ENCODE measurements at places on chromosomes 1 and 21.
A peak's percentile ranks its signal among the peaks of the same experiment; 100 is the strongest.

DNA sequence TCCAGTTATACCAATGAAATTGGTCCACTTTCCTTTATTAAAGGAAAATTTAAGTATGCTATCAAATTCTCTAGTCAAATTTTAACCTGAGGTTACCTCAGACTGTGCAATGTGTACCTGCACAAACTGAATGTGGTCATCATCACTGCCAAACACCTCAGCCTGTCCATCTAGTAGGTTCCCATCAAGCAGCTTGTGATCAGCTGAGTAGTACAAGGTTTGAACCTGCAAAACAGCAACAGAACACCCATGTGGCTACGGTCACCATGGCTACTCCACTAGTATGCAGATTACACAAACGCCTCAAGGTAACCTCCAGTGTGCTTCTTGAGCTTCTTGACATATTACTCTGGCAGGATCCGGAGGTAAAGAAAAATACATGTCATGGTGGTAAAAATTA, 11.6 kb downstream of the IVNS1ABP start:
- DNase-seq: no peak

DNA sequence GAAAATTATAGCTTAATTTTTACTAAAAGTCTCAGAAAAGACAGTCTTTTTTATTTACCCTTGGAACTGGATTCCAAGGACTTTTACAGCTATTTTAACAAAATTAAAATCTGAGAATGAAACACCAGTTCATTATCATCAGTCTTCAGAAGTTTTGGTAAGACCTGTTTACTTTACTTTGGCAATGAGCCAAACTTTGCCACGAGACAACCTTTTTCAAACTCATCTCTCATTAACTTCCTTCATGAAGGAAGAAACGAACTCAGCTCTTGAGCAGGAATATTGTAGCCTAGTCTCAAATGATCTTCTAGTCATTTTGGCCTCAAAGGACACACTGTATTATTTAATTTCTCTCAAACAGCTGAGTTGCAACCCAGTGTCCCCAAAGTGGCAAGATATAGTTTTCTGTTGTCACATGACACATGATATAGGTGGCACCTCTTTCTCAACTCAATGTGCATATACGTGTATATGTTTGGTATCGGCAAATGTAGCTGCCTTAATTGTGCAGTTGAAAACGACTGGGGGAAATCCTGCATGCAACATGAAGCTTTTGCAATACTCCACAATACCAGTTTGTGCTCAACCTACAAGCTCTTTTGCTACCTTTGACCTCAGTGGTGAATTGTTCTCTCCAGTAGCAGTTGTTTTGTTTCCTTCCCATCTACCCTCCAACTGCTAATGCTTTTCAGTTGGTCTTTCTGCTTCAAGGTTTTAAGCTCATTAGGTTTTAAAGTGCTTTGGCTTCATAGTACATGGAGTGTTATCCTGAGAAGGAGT, 8.4 kb upstream of the GNG4 start:
- DNase-seq: no peak

GRCh38 chr1:100643471-100644196, 75.9 kb upstream of the VCAM1 start:
- DNase-seq: no peak

GRCh38 chr1:52973841-52974240, 46.8 kb downstream of the SCP2 start:
- no peak for DNase-seq

GRCh38 chr1:224113005-224113404, 906 bp upstream of the FBXO28 start:
- no peak for DNase-seq

- DNase-seq: no peak
Observed at GRCh38 chr1:14707531-14708445, 109.3 kb downstream of the KAZN start.

- DNase-seq: no peak
Observed at GRCh38 chr1:97136996-97137395, 415.4 kb downstream of the PTBP2 start.

GRCh38 chr21:15592957-15593356, 136.8 kb upstream of the USP25 start:
- no peak for DNase-seq

DNA sequence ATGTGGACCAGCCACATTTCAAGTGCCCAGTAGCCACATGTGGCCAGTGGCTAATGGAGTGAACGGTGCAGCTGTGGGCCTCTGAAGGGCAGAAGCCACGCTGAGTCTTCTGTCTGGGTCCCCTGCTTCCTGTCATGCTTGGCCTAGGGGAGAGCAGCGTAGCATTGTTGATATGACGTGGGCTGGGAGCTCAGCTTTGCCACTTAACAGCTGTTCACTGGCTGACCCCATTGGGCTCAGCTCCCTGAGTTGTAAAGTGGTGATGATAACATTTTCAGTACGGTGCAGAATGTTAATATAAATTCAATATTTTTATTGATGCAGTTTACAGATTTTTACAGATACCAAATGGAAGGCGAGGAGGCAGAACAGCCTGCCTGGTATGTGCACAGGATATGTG, 4.5 kb downstream of the PODN start:
- DNase-seq: no peak

DNA sequence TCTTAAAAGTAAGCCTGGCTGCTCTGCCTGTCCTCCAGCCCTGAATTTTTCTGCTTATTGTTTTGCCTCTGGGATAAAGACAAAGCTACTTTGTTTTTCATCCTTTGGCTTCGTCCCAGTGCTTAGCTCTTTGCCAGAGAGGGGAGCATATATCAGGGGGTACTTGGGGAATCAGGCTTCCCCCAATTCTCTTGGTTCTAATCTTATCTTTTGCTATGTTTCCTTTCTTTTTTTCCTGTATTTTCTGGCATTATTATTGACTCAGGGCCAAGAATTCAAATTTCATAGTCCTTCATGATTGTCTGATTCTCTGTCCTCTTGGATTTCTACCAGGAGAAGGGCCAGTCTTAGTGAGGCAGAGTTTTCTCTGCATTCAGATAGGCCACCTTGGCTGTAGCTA, 51.2 kb downstream of the GIPC2 start:
- DNase-seq: no peak

DNA sequence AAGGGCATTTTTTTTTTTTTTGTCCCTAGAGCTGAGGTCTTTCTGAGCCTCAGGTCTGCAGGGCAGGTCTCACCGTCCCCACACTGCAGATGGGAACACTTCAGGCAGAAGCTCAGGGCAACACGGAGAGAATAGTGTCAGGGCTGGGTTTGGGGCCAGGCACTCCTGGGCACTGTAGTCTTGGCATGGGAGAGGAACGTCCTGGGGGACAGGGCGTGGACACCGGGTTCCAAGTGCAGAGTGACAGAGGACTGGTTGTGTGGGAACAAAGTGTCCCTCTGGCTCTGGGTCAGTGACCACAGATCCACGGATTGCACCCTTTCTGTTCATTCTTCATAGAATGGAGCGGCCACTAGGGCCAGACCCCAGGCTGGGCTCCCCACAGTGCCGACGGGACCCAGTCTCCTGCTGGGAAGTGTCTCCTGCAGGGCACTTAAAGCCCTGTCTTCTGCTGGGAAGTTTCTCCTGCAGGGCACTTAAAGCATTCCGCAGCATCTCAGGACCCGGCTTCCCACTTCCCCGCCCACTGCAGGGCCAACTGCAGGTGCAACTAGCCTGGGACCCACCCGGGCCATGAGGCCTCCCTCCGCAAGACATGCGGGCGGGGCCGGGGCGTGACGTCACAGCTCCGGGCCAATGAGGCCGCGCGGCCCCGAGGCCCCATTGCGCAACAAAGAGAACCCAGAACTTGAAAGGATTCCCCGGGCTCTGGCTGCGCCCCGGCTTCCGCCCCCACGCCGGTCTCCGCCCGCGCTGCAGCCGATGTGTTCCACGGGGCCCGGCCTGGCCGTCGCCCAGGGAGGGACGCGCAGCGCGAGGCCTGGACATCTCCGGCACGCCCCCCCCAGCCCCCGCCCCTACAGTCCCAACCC, 1.2 kb downstream of the GPR153 start:
- peak; percentile 56 for DNase-seq

DNA sequence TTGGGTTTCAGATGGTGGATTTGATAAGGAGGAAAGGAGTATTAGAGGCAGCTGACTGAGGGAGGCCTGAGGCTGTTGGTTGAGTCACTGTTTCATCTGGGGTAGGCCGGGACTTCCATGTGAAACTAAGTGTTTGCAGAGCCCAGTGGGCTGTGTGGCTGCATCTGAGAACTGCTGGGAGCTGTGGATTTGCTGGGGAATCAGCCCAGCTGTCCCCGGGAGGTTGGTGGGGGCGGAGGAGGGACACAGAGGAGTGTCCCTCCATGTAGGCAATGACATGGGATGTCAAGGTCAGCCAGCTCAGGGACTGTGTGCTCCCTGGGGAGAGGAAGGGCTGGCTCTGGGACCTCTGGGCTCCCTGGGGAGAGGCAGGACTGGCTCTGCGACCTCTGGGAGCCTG, 36.4 kb downstream of the SLC2A7 start:
- DNase-seq: no peak

DNA sequence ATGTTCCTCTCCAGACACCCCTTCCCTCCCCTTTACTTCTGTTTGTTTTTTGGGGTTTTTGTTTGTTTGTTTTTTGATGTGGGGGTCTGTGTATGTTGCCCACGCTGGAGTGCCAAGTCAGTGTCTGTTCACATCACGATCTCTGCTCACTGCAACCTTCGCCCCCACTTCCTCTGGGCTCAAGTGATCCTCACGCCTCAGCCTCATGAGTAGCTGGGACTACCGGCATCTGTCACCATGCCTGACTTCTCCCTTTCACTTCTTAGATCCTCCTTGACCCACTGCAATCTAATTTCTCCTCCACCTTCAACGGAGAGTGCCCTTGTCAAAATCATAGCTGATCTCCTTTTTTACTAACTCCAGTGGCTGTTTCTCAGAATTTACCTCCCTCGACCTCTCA, 100.7 kb upstream of the KIF26B start:
- DNase-seq: no peak

DNA sequence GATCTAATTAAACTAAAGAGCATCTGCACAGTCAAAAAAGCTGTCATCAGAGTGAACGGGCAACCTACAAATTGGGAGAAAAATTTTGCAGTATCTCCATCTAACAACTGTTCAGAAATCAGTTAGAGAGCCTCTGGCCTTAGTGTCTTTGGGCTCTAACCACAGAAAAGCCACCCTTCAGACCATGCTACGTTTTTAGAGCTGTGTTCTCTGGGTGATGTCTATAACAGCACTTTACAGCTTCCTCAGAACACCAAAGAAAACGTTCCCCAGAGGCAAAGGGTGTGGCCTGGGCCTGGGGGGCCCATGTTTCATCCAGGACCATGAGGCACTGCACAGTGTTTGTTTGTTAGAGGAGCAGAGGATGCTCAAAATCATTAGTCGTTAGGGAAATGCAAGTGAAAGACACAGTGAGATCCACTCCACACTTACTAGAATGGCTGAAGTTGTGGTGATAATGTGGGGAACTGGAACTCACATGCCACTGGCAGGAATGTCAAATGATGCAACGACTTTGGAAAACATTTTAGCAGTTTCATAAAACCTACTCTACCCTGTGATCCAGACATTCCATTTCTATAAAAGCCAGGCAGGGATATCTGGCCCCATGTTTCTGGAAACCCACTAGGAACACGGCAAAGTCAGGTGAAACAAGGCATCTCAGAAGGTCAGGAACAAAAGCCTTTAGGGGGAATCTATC, 250.4 kb upstream of the HOOK1 start:
- no peak for DNase-seq

GRCh38 chr1:77407738-77408375, 126.0 kb downstream of the AK5 start:
- no peak for DNase-seq

DNA sequence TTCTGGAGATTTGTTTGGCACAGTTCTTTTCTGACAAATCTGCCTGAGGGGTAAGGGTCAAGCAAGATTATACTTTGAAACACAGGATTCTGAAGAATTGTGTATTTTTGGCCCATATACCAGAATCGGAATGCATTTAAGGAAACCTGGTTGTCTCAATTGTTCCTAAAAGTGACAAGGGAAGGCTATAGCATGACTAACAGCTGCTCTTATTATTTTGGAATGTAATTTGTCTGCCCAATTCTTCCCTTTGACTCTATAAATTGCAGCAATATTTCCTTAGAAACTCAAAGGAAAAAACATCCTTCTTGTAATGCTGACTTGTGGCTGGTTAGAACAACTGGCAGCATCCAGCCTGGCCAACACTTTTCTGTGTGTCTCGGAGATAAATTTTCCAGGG, 15.8 kb upstream of the VCAM1 start:
- DNase-seq: no peak

- no peak for DNase-seq
Observed at GRCh38 chr1:7192453-7192852, 407.2 kb downstream of the CAMTA1 start.

- no peak for DNase-seq
Observed at GRCh38 chr1:183778568-183779433, 26.1 kb upstream of the RGL1 start.

DNA sequence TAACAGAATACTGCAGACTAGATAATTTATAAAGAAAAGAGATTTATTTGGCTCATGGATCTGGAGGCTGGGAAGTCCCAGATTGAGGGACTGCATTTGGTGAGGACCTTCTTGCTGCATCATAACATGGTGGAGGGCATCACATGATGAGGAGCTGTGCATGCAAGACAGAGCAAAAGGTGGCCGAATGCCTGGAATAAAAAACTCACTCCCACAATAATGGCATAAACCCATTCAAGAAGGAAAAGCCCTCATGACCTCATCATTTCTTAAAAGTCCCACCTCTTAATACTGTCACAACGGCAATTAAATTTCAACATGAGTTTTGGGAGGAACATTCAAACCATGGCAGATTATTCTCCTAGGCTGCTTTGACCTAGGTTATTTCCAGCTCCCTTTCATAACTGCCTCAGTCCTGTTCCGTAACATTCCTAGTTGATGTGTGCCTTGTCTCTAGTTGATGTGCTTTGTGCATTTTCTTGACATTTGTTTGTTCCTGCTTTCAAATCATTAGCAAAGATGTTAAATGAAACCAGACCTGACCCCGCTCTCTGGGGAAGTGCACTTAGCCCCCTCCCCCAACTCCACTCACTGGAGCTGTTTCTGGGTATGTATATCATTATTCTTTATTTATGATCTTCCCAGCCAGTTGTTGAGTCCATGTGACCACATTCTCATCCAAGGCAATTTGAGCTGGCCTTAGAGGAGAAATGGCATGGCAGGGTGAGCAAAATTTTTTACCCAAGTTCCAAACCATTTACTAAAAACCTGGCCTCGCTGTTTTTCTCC, 148.5 kb downstream of the GDAP2 start:
- DNase-seq: no peak

DNA sequence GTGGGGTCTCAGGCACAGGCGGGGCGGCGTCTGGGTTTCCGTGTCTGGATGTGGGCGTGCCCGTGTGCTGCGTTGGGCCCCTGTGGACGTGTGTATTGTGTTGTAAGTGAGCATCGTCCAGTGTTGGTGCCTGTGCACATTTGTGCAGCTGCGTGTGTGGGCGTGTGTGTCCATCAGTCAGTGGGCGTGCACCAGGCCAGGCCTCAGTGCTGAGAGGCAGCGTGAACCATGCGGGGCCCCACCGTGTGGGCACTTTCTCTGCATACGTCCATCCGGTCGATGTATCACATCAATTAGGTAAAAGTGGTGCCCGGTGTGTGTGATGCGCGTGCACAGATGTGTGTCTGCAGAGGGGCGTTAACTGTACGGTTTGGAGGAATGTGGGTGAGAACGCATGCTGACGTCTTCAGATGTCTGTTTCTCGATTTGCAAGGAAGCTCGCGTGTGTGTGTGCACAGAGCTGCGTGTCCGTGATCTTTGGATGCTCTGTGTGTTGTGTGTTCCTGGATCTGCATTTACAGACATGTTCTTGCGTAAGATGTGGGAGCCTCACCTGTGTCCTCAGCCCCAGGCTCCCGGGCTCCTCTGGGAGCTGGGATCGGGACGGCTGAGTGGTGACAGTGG, 24.6 kb downstream of the AGRN start:
- no peak for DNase-seq

Measured in stimulated activated CD8-positive, alpha-beta memory T cell treated with anti-CD3 and anti-CD28 coated beads, Interleukin-12 subunit alpha, Interleukin-12 subunit beta, amount 100 ng/mL, for 1 hour (primary cell).